ENCODE measurements at places on chromosomes 12 and 14.

- H3K4me1 ChIP-seq = peaks cover 3% of the 10 kb centered on the region
- no peak overlapping the region for H3K27ac ChIP-seq
- no peaks in the 10 kb centered on the region for H3K27me3 ChIP-seq
- no peaks in the 10 kb centered on the region for H3K36me3 ChIP-seq
Measured at GRCh38 chr12:76554405-76555230, 5.0 kb downstream of the OSBPL8 start.

DNA sequence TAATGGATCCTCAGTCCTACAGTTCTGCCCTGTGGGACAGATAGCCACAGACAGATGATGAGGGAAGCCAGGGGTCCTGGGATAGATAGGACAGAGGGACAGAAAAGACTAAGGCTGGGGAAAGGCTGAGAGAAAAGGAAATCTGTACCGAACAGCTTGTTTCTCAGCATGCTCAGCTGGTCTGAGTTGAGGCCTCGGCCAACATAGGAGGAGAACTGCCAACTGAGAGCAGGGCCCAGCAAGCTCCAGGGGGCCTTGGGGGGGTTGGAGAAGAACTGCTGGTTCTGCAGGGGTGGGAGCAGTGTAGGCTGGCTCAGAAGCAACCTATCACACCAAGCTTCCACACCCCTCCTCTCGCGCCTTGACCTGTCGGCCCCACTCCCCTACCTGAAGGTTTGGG lies 10.1 kb downstream of the IL23A start:
- H3K4me3 ChIP-seq = no peak overlapping the region
- peaks cover 21% of the 10 kb centered on the region for H3K36me3 ChIP-seq
- H3K27me3 ChIP-seq = no peaks in the 10 kb centered on the region
- DNase-seq = no peak

GRCh38 chr12:45357539-45358417 lies 141.9 kb downstream of the ANO6 start:
- peaks cover 24% of the 10 kb centered on the region for H3K4me1 ChIP-seq
- H3K4me3 ChIP-seq = no peak overlapping the region
- H3K27ac ChIP-seq = no peak overlapping the region
- no peaks in the 10 kb centered on the region for H3K36me3 ChIP-seq
- no peaks in the 10 kb centered on the region for H3K27me3 ChIP-seq
- no peak for DNase-seq

DNA sequence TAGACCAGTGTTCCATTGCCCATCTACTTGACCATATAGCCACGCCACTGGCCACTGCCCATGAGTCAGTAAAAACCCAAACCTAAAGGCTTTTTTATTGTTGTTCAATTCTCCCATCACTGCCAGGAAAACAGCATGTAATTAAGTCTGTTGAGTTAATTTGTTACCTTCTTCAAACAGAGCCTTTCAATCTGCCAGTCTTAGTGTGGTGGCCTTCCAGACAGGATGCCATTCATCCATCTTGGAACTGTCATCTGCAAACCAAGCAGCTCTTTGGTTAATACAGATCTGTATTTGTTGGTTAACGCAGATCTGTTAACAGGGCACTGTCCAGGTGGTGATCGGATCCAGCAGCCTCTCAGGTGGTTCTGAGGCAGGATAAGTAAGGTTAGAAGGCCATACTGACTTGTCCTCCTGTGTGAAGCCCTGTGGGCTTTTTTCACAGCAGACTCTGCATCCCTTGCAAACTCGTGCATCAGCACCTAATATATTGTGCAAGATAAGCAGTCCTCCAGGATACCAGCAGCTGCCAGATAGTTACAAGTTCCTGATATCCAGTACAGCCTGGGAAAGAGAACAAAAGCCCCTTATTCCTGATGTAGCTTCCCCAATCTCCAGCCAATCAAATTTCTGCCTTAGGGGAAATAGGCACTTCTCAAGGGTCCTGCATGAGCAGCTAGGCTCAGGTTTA lies 59.1 kb upstream of the DHRS4 start:
- H3K27ac ChIP-seq = no peak overlapping the region
- no peaks in the 10 kb centered on the region for H3K36me3 ChIP-seq
- H3K27me3 ChIP-seq = no peaks in the 10 kb centered on the region
- H3K4me1 ChIP-seq = no peaks in the 10 kb centered on the region
- no peak overlapping the region for H3K4me3 ChIP-seq

DNA sequence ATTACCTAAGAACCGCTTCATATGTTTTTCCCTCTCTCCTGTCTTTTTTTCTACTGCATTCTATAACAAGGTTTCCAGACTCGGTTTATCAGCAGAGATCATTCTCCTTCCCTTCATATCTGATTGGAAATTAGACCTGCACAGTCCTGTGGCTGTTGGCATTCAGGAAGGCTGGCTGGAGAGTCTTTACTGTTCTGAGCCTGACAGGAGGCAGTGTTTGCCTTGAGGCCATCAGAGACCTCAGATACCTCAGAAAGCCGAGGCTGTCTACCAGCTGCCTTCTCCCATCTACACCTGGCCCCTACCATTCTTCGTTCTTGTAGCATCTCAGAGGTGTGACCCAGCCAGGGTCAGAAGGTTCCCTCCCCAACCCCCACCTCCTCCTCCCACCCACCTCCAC lies 182.0 kb downstream of the CAND1 start:
- H3K27me3 ChIP-seq = no peaks in the 10 kb centered on the region
- H3K27ac ChIP-seq = peak overlapping the region; percentile 62
- no peaks in the 10 kb centered on the region for H3K36me3 ChIP-seq
- H3K4me1 ChIP-seq = peaks cover 51% of the 10 kb centered on the region
- H3K4me3 ChIP-seq = no peak overlapping the region

- no peak overlapping the region for H3K4me3 ChIP-seq
- H3K36me3 ChIP-seq = no peaks in the 10 kb centered on the region
- H3K27me3 ChIP-seq = no peaks in the 10 kb centered on the region
- DNase-seq = no peak
Measured at GRCh38 chr14:55756078-55756477, 176.1 kb downstream of the KTN1 start.

GRCh38 chr12:89889062-89889461 lies 180.4 kb upstream of the ATP2B1 start:
- H3K27me3 ChIP-seq = no peaks in the 10 kb centered on the region
- no peaks in the 10 kb centered on the region for H3K4me1 ChIP-seq
- H3K4me3 ChIP-seq = no peak overlapping the region
- no peak for DNase-seq
- no peak overlapping the region for H3K27ac ChIP-seq
